ENCODE measurements at places on chromosomes 2 and 18.

DNA sequence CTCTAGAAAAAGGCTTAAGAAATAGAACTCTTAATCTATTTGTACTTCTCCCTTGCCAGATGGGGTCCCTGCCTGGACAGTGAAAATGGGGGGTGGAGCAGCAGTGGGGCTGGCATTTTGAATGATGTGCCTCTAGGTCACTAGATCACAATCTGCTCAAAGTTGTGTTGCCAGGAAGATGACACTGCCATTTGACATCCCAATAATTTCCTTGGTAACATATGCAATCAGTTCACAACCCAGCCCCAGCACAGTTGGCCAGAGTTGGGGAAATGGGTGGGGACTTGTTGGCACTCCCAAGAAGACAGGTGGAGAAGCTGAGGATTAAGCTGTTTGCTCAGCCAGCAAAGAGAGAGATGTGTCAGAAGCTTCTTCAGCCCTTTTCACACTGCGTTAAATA, 558.3 kb upstream of the KLHL29 start:
- peak; percentile 85 for DNase-seq

GRCh38 chr2:10009811-10010781, 33.3 kb upstream of the KLF11 start:
- DNase-seq: peak; percentile 51

DNA sequence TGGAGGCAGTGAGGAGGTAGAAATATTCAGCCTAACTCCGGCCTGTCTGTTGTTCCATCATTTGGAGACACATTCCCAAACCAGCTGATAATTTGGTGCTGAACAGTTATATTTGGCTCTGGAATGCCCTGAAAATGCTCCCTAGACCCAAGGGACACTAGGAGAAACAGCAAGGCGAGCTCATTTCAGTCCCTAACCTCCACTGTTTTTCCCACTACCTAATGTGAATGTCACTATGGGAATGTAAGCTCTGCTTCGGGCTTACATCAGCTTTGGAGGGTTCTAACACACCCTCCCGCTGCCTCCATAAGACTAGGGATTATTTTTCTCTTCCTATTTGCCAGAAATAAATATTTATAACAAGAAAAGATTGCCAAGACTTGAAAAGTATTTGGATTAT, 103.5 kb downstream of the ANTXR1 start:
- no peak for DNase-seq

GRCh38 chr2:127231130-127231865, 11.2 kb upstream of the CYP27C1 start:
- no peak for DNase-seq

DNA sequence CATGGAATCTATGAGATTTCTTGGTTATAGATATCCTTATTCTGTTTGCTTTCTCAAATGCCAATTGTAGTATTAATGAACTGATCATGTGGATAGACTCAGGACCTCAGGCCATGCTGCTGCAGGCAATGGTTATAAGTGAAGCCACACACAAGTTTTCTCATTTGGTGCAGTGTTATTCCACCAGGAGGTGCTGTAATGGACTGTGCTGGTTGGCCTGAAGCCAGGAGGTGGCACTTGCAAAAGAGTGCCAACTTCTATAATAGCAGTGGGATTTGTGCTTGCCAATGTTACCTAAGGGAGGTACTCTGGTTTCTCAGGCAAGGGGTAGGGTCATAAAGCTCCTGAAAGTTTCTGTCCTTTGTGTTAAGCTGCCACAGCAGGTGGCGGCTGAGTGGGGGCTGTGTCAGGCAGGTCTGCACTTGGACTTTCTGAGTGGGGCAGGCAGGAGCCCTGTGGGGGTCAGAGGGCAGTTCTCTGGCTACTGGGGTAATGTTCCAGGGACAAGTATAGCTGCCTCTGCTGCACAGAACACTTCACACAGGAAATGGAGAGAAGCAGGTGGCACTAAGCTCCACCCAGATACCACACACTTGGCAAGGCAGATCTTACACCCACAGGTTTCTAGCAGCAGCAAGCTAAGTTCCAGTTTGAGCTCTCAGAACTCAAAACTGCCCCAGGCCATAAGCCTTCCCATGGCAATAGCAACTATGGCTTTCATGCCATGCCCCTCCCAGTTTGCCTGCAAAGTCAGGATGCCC, 352.6 kb upstream of the CWC22 start:
- DNase-seq: peak; percentile 67

- no peak for DNase-seq
Measured at GRCh38 chr18:53603276-53603675, 621.2 kb downstream of the MBD2 start.

GRCh38 chr2:10717628-10718027, 3.8 kb upstream of the ATP6V1C2 start:
- peak; percentile 13 for DNase-seq

GRCh38 chr2:31274401-31275075, 40.6 kb downstream of the EHD3 start:
- DNase-seq: no peak

DNA sequence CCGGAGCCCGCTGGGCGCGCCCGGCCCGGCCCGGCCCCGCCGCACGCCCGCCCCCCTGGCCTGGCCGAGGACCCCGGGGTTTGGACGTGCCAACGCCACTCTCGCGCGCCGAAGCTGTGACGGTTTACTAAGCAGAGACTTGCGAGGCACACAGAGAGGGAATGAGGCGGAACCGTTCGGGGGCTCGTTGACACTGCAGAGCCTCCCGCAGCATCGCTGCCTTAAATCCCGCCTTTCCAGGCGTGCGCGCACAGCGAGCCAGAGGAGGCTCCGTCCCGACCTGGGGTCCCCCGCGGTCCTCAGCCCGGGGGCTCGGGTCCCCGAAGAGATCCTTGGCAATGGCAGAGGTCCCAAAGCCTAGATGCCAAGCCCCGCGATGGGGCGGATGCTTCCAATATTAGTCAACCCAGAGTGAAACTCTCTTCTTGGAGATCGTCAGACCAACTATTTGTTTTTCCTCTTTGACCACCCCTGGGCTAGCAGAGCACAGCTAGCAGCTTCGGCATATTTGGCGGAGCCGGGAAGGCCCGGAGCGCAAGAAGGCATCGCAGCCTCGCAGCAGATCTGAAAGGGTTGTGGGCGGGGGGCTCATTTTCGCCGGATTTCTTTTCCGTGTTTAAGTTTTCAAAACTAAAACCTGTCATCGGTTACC, at the start of gene ZNF385B:
ZNF385B (minus strand) TSS at position 197 of the 652 bp plus-strand sequence.
- DNase-seq: peak; percentile 44

DNA sequence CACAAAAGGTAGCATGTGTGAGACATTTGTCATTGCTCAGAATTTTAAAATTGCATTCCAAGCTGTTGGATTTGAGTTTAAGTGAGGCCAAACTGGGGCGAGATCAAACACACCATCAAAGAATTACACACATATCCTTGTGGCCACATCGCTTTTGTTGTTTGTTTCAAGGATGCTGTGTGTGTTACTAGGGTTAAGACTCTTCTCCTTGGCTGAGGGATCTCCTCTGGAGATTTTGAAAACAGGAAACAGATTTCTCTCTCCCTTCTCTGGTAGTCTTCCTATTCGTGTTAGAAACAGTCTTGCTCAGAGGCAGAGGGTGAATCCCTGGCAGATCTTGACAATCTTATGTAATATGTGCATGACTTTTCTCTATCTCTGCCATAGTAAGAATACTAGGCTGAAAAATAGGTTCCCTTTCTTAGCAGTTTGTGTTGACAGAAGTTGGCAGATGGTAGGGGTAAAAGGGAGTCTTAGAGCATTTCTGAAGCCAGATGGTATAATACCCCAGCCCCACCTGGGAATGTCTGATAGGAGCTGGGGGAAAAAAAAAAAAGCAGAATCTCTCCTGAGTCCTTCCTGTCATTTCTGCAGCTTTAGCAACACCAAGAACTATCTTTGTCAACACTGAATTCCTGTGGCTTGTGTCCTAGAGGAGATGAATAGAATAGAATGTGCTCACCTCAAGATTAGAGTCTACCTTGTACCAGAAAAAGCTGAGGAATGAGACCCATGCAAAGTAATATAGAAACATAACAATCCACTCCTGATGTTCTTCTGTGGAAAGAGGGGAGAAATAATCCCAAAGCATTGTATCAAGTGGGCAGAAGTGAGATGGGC, 101.8 kb downstream of the XRCC5 start:
- no peak for DNase-seq

DNA sequence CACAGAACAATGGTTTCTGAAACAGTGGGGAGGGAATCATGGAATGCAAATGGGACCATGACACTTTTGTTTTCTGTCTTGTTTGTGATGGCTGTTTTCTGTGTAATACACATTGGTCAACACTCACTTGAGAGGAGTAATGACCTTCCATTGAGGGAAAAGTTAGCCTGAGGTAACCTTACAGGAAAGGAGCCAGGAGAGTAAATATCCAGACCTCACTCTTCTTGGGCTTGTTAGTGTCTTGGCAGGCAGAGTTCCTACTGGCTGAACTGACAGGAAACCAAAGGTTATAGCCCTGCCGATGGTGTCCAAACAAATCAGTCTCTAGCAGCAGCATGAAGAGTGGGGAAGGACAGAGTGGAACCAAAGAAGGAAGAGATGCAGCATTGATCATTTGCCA, 17.2 kb upstream of the RPRM start:
- peak; percentile 2 for DNase-seq

DNA sequence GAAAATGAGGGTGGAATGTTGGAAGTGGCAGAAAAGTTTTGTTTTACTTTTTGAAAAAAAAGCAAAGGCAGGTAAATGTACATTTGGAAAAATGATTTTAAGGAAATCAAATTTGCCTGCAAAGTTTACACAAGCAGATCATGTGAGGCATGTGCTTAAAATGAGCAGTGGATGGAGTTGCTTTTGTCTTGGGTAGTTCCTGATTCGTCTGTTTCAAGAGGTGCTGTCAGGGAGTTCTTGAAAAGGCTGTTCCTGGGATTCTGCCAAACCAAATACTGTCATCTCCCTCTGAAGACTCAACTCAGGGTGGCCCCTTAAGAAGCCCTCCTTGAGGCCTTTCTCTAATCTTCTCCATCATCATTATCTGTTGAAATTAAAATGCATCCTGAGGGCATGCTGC, 59.0 kb downstream of the TACR1 start:
- DNase-seq: no peak

GRCh38 chr2:9807056-9807455, 36.2 kb upstream of the TAF1B start:
- DNase-seq: no peak

DNA sequence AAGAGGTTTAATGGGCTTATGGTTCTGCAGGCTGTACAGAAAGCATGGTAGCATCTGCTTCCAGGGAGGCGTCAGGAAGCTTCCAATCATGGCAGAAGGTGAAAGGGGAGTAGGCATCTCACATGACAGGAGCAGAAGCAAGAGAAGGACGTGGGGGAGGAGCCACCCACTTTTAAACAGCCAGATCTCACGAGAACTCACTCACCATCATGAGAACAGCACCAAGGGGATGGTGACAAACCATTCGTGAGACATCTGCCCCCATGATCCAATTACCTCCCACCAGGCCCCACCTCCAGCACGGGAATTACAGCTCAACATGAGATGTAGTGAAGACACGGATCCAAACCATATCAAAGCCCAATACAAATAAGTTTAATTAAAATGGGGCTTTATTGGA, 113.8 kb downstream of the ATL2 start:
- DNase-seq: no peak

- DNase-seq: no peak
Measured at GRCh38 chr2:190717764-190718651, 69.1 kb downstream of the NAB1 start.

DNA sequence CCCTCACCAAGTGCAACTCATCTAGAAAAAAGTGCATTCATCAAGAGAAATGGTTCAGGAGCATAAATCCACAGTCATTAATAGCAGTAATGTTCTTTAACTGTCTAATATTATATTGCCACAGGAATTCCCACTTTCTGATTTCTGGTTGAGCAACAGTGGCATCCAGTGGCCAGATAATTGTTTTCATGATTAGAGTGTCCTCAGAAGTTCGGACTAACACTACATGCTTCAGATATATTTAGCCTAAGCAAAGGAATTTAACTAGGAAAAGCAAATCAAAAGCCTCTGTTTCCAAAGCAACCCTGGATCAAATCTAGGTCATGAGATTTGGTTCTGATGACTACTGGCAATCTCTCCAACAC, 9.8 kb upstream of the ERBB4 start:
- peak; percentile 61 for DNase-seq

- peak; percentile 77 for DNase-seq
Measured at GRCh38 chr2:134411279-134411827, 157.5 kb downstream of the MGAT5 start.

DNA sequence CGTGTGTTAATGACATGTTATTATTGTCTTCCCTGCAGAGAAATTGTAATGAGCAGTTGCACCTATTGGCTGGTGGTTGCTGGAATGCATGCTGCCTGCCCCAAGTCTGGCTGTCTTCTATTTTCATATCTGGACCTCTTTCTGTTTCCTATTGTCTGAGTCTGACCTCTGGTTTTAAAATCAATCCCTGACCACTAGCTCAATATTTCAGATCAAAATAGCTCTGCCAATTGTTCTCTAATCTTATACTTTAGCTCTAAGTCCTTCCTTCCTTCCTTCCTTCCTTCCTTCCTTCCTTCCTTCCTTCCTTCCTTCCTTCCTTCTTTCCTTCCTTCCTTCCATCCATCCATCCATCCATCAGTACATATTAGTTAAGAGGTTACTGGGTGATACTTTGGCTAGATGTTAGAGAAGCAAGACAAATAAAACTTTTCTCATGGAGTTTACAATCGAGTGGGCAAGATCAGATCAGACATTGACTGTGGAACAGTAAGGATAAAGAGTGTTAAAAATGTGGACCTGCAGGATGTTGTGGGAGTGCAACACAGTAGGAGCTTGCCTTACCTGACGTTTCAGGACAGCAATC, 417.1 kb downstream of the SOCS6 start:
- no peak for DNase-seq

- DNase-seq: no peak
Measured at GRCh38 chr18:77761332-77761731, 511.7 kb downstream of the GALR1 start.

- DNase-seq: peak; percentile 90
Measured at GRCh38 chr2:241877989-241878970, 8.8 kb downstream of the RTP5 start.

DNA sequence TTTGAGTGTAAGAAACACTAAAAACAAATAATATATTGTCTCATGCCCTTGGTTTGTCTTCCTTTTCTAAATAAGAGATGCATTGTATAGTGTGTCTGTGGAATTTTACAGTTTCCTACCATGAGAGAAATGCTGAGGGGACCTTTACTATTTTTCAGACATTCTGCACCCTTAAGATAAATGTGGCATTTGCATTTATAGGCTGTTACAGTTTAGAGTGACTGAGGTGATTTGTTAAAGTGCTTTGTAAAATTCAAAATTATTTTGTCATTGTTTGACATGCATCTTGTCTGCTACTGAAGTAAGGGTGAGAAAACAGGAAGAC, 78.9 kb upstream of the ZSWIM2 start:
- DNase-seq: no peak

- DNase-seq: no peak
Measured at GRCh38 chr2:113000436-113000835, 4.8 kb upstream of the IL36A start.

DNA sequence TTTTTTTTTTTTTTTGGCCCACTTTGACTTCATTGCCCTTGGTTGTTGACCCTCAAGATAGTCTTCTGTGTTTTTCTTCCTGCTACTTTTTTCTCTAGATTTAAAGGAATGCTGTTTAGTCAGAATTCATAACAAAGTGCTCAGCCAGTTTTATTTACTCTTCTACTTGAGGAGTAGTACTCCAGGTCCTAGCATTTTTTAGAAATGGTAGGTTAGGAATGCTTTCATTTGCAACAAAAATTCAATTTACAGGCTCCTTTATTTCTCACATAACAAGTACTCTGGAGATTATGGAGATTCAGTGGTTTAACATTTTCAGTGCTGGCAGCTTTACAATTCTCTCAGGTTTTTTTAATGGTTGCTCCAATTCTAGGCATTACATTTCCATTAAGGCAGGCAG, 58.2 kb downstream of the KIAA1328 start:
- no peak for DNase-seq

GRCh38 chr2:205235434-205235833, 446.9 kb upstream of the NRP2 start:
- no peak for DNase-seq

GRCh38 chr2:3126911-3127621, 250.6 kb downstream of the EIPR1 start:
- DNase-seq: peak; percentile 80

Data from tongue (tissue), 3 donors.